ENCODE measurements at places on chromosomes 4 and X. TPM values are rescaled to one million over a fixed set of nuclear protein-coding genes. Genes with fewer than 3 reads are reported as not detected.
A peak's percentile ranks its signal among the peaks of the same experiment; 100 is the strongest.

DNA sequence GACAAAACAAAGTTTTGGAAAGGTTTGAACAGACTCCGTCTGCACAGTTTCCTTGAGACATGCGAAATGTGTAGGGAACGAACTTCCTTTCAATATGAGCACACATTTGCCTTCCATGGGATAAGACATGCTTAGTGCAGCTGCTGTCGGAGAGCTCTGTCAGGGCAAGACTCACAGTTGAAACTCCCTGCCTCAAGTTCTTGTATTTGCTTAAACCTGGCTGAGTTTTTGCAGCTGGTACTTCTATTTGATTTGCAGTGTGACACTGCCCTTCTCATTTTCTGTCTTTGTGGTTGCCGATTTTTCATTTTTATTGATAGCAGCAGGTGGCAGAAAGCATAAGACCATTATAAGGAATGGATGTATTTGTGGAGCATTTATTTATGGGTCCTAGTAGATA, 18.2 kb upstream of the RHOH start:
- no peak for DNase-seq

- DNase-seq = no peak
These were observed 40.0 kb upstream of the IRF2 start for GRCh38 chr4:184514121-184514988.

GRCh38 chrX:134569306-134569705, 89.0 kb downstream of the PLAC1 start:
- no peak for DNase-seq

DNA sequence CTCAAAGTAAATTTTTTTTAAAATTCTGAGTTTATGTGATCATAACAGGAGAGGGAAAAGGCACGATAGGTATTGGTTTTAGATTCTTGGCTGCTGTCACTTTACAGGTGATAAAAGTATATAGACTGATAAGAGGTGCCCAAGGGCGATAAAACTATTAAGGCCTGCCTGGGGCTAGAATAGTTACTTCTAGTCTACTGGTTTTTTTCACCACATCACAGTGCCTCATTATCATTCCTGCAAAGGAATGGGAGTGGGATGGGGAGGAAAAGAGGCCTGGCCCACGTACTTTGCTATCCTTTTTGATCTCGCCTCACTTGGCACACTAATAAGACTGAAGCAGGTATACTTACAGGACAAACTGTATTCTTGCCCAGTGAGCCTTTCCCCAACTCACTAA, 46.6 kb downstream of the CXorf58 start:
- no peak for DNase-seq

GRCh38 chr4:184792950-184793555, 32.7 kb downstream of the ACSL1 start:
- DNase-seq = no peak

- DNase-seq = no peak
These were observed 79.5 kb downstream of the KDM6A start for GRCh38 chrX:44952329-44953027.

DNA sequence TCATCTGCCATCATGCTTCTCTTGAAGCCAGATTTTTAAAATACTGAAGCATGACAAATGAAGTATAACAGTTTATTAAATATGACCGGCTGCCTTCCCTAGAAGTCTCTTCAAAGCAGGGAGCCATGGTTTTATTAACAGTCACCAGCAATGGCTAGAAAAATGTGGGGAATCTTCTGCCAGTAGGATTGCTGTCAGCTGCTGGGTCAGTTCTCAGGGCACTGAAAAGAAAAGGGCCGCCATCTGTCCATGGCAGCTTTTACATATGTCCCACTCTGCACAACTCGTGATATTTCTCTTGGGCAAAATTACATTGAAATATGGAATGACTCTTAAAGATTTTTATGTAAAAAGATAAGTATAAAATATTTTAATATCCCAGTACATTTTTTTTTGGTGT, 2.8 kb downstream of the CCNG2 start:
- DNase-seq = no peak

DNA sequence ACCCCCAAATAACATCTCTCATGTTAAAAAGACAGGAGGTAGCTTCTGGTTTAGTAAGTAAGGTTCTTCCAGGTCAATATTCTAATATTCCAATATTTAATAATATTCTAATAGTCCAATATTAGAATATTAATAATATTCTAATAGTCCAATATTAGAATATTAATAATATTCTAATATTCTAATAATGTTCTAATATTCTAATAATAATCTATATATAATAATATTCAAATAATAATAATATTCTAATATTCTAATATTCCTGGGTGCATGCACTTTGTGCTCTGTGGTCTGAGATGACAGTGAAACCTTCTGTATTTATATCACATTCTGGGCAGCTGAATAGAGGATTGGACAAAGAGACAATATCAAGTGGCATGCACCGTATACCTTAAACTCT, 96.1 kb downstream of the PCDH10 start:
- DNase-seq = no peak

GRCh38 chr4:126495163-126495752, 1137.5 kb upstream of the INTU start:
- DNase-seq = no peak

GRCh38 chr4:145234091-145234706, 53.8 kb upstream of the OTUD4 start:
- DNase-seq = peak; percentile 64

- no peak for DNase-seq
These were observed 538.2 kb downstream of the INPP4B start for GRCh38 chr4:142307857-142308256.

DNA sequence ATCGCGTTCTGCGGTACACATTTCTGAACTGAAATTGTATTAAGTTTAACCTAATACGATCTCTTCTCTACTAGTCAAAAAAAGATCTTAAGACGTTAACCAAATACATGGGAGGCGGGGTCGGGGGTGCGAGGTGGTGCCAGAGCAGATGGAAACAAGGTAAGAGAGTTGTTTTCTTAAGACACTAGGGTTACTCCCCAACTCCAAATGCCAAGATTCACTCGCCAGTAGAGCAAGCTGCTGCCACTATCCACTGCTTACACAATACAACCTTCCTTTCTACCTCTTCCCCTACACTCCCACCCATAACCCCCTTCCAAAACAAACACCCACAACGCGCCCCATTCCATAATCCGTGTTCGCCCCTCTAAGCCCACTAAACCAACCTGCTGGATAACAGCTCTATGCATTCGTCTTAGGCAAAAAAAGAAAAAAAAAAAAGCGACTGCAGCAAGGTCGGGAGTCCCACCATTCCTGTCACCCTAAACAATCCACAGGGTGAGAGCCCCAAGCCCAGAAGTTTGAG, 1.3 kb downstream of the LCORL start:
- no peak for DNase-seq

- no peak for DNase-seq
These were observed 66.8 kb upstream of the PLS3 start for GRCh38 chrX:115494161-115494560.

GRCh38 chr4:2742823-2743517, 13.2 kb downstream of the TNIP2 start:
- no peak for DNase-seq

DNA sequence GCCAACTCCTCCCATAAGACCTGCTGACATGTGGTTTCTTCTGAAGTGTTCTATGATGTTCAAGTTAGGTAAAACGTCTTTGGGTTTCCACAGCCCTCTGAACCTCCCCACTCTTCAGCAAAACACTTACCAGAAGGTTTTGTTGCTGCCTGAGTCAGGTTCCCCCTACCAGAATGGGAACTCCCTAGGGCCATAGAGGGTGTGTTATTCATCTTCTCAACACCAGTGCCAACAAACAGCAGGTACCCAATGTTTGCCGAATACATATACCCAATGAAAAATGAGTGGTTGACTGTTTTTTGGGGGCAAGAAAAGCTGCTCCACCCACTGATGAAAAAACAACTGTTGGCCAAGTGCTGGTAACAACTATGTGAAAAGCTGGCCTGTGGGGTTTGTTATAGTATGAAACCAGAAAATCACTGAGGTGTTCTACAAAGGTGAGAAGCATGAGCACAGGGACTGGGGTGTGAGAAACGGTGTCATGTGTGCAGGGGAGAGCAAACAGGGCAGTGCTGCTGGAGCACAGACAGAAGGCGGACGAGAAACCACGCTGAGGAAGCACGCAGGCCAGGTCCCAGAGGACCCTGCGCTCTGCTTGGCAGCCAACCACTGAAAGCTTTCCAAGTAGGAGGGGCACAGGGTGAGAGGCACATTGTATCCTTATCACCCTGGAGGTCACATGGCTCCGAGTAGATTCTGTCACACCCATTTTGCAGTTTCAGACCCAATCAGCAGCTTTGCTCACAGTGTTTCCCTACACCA, 28.8 kb downstream of the ATP8A1 start:
- DNase-seq = no peak

GRCh38 chr4:20272411-20272872, 20.7 kb downstream of the SLIT2 start:
- DNase-seq = no peak

GRCh38 chrX:38318196-38318595, 9.1 kb downstream of the RPGR start:
- DNase-seq = no peak

DNA sequence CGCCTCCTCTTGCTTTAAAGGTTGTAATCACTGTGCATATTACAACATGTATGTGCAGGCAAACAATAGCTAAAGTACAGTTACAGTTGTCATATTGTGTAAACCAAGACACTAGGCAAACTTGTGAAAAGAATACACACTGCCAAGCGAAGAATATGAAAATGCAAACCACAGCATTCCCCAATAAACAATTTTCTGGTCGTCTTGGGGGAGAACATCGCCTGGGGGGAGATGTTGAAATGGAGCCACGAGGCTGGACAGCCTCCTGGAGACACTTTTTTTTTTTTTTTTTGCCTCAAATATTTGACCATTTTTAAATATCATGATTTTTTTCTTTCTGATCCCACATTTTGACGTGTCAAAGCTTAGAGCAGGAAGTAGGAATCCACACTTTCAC, 51.7 kb upstream of the PDLIM3 start:
- no peak for DNase-seq

GRCh38 chr4:17635056-17635455, 20.6 kb downstream of the MED28 start:
- no peak for DNase-seq

DNA sequence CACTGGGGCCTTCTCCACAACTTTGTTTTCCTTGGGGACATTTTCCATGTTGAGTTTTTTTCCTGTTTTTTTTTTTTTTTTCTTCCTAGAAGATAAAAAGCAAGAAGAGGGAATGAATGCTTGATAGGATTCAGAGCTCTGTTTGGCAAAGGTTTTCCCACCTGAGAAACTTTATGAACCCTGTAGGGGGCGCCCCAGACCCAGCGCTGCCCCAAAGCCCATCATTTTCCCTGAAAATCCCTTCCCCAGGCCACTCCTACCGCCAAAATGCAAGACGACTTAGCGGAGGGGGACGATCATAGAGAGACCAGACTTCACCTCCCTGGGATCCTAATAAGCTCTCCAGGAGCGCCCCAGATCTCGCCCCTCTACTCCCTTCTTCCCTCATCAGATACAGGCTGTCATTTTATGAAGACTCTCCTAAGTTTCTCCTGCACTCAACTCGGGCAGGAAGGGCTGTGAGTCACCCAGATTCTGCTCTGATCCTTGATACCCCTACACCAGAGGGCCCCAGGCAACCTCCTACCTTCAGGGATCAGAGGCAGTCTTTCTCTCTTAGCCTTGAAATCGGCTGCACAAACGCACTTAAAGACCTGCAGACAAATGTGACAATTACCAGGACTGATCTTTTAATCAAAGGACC, 1.4 kb downstream of the BEX5 start:
- DNase-seq = no peak

DNA sequence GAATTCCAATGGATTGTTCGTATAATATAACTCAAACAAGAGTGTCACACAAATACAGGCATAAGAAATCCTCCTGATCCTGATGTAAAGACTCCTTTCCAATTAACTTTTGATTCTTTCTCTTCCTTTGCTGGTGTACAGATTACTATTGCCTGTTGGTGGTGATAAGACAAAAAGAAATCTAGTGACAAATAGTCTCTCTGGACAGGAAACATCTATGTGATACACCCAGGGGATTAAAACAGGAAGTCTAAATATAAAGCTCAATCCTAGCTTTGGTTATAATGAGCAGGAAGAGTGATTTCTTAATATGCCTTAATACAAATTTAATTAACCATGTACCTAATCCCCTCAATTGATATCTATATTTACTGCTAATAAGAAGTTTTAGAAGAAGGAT, 45.1 kb downstream of the ARHGEF6 start:
- DNase-seq = no peak

- DNase-seq = no peak
These were observed 140.1 kb upstream of the MED14 start for GRCh38 chrX:40875476-40875875.

GRCh38 chrX:19720661-19721060, 166.7 kb downstream of the SH3KBP1 start:
- no peak for DNase-seq

Gene GPRIN3
- 3.0 TPM for polyA plus RNA-seq

Gene HCFC1
- 30.7 TPM for polyA plus RNA-seq

Gene GDPD2
- polyA plus RNA-seq = 0.56 TPM

Gene JADE1
- polyA plus RNA-seq = 29.7 TPM

Gene FRMD7
- 0.18 TPM for polyA plus RNA-seq

Gene GRIA3
- polyA plus RNA-seq = 2.0 TPM

Gene SLC16A2
- polyA plus RNA-seq = 47.2 TPM

Gene DCAF8L2
- polyA plus RNA-seq = not detected

Gene C4orf54
- 111 TPM for polyA plus RNA-seq

Gene XAGE1B
- polyA plus RNA-seq = 0.30 TPM
